ENCODE measurements at places on chromosomes 1 and 21.
A peak's percentile ranks its signal among the peaks of the same experiment; 100 is the strongest.

DNA sequence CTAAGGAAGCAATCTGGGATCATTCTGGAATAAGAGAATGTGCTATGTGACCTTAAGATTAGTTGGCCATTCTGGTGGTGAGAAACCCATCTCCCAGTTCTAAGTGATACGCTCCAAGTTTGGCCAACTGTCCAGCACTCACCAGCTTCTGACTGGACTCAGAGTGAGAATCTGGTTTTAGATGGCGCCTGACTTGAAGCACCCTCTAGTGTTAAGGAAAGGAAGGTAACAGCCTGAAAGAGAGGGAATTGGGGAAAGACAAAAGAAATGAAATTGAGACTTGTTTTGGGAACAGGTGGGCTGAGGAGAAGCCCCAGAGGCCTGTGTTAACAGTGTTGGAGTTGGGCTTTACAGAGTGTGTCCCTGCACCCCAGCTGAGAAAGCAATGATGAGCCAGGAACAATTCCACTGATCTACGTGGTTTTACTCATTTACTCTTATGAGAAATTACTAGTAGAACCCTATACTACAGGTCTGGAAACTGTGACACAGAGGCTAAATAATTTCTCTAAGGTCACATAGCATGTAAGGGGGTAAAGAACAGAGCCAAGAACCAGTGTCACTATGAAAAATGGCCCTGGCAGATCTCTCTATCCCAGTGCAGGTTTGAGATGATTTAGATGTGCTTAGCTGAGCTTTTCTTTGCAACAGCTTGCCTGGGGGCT is 9.3 kb upstream of the FCAMR start:
- DNase-seq, result no peak

- DNase-seq, result no peak
Measured at GRCh38 chr1:55490547-55490946, 275.4 kb upstream of the USP24 start.

GRCh38 chr1:12464045-12464461 is 154.0 kb downstream of the DHRS3 start:
- no peak for DNase-seq

DNA sequence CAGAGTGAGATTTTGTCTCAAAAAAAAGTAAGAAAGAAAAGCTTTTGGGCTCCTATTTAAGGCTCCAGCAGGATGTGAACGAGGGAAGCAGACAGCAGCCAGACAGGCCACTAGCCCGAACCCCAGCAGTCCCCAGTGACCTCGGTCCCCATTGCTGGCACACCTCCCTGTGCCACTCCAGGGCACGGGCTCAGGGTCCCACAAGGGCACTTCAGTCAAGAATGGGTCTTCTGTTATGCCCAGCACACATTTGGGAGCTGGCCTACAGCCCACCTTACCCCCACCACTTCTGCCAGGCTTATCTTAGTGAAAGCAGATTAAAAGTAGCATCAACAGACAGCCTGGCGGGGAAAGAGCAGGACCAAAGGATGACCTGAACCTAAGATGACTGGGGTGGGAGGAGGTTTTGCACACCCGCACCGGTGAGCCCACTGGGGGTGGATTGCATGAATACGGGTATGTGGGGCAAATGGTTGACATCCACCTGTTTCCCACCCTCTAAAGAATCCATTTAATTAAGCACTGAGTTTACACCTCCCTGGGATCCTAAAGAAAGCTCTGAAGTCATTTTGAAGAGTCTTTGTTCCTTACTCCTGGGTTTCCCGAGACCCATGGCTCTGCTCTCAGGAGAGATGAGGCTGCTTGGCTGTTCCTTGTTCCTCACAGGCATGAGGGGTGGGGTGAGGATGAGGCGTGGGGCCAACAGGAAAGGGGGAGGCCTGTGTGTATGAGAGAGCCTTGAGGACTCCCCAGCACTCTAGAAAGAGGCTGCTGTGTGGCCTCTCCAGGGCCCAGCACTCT is 4.7 kb downstream of the CHI3L1 start:
- no peak for DNase-seq

GRCh38 chr1:214967865-214968575 is 114.5 kb upstream of the KCNK2 start:
- no peak for DNase-seq

- peak; percentile 38 for DNase-seq
Measured at GRCh38 chr1:116910379-116911187, 867 bp downstream of the PTGFRN start.

DNA sequence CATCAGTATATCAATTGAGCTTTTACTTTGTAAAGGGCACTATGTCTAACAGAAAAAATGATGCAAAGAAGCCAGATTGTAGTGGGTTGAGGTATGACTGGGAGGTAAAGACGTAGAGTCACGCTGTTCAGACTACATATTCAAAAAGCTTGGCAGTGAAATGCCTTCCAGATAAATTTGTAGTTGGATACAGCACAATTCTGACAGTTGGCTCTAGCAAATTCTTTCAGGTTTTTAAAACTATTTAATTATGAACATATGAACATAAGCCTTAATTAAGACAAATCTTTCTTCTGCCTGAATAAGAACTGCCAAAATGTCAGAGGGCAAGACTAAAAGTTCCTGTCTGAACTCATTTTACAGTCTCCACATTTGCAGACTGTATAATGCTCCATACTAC is 118.8 kb downstream of the DPYD start:
- no peak for DNase-seq

DNA sequence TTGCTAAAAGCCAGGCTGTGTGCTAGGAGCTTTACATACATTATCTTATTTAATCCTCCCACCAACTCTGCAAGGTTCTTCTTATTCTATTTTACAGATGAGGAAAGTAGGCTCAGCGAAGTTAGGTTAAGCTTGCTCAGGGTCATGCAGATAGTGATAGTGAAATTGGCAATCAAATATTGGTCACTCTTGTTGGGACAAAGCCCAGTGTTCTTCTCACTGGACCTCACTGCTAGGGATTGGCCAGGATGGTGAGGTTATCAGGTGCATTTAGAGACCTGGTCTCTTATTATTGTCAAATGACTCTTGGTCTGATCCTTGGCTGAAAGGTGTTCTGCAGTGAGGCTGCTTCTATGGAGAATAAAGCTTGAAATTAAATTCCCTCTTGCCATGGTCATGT is 145.1 kb downstream of the CNIH3 start:
- DNase-seq, result no peak

- DNase-seq, result no peak
Measured at GRCh38 chr21:17542371-17543011, 29.6 kb downstream of the CXADR start.

DNA sequence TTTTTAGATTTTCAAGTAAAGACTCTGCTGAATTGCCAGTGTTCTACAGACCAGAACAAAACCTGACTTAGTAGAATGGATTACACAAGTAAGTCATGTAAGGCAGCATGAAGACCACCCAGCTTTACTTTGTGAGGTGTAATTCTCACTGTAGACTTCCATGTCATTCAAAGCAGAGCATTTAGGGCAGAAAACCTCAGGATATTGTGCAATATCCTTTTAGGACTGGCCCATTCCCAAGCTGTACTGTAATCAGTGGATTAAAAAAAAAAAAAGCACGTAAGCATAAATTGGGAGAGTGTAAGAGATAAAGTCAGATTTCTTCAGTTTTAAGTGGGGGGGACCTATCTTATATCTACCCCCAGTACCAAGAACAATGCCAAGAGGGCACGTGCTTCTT is 380.5 kb upstream of the PRMT6 start:
- no peak for DNase-seq

DNA sequence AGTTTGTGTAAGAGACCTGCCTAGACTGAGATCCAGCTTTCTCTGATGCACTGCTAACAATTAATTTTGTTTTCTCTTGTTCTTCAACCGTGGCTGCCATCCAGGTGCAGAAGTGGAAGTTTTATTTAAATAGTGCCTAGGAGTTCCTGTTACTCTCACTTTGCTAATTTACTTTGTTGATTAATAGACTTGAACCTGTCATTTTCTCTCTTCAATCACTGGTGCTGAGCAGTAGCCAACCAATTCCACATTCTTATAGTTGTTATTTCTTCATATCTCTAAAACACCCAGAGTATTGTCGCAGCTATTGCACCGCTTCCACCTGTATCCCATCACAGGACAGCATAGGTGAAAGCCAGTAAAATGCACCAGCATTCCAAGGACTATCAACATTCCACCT is 157.2 kb downstream of the PDE4B start:
- DNase-seq, result no peak

DNA sequence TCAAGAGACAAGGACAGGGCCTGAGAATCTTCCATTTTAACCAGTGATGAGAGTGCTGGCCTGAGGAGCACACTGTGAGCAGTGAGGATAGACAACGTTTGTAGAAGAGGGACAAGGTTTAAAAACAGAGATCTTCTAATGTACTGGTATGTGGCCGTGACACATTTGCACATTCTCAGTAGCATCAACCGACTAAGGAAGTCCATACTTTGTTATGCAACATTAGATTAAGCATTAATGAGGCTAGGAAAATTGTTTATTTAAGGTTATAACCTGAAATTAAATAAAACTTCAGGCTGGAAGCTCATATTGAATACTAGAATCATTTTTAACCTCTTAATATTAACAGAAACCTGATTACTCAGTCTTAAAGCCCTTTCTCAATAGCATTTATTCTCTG is 99.0 kb downstream of the SLC45A1 start:
- no peak for DNase-seq

DNA sequence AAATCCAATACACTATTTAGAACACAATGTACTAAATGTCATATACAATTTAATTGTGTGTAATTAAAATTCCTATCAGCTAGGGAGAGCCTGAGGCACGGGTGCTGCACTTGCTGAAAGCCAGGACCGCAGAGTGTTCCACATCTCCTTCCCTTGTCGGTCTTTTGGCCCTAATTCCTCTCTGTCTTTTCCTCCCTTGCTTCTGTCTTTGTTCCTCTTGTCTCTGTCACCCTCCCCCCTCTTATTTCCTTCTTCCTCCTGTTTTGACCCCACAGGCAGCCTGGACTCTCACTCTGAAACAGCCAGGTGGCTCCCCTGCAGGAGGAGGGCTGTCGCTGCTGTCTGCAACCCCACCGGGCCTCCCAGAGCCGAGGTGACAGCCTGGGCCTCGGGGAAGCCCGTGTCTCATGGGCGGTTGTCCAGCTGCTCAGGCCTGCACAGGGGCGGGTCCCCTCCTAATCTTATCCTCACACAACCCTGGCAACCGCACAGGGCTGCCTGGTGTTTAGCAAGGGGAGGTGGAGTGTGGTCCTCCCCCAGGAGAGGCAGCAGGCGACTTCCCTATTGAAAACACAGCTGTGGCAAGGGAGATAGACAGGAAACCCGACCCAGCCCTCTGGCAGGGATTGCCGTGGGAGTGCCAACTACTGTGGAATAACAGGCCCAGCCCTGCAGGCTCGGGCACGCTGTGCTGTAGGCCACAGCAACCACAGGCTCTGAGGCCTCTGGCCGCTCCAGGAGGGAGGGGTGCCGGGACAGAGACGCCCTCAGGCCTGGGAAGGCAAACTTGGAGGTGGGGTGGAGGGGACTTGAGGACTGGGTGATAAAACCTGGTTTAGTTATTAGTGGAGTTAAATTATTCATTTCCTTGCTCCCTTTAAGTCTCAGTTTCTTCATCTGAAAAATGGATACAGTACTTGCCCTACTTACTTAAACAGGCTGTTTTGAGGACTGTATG is 68.8 kb upstream of the WDR26 start:
- peak; percentile 22 for DNase-seq

- no peak for DNase-seq
Measured at GRCh38 chr21:14046401-14046800, 164.4 kb downstream of the LIPI start.

DNA sequence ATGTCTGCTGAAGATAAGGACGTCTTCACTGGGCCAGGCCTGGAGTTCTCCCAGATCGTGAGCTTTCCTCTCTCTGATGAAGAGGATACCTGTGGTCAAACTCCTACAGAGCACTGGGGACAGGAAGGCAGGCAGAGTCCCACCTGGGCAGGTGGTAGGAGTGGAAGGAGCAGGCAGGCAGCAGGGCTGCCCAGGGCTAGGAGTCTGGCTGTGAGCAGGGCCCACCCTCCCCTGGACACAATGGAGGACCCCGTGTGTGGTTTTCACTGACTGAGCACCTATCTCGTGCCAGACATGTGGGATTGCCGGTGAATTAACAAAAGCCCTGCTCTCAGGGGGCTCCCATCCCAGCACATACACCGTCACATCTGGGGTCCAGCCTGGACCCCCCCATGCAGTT is 4.9 kb upstream of the SAMD11 start:
- DNase-seq, result no peak

DNA sequence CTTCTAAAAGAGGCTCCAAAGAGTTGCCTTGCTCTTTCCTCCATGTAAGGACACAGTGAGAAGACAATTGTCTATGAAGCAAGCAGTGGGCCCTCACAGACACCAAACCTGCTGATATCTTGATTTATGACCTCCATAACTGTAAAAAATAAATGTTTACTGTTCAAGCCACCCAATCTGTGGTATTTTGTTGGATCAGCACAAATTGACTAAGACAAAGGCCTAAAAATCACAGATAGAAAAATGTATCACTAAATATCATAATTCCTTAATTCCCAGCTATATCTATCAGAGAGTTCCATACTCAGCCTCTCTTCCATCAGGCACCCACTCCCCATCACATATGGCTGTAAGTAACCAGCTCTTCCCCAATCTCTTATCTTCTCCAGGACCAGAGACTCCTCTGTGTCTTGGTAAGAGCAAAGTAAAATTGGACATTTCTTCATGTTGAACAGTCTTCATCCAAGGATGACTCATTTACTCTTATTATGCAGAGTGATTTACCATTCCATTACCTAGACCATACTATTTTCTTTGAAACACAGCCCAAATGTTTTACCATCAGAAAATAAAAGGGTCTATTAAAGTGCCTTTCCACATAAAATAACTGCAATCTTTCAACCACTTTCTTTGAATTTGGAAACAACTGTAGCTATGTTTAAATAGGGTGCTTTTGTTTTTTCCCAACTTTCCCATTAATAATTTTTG is 503.6 kb downstream of the MRPL39 start:
- DNase-seq, result no peak

DNA sequence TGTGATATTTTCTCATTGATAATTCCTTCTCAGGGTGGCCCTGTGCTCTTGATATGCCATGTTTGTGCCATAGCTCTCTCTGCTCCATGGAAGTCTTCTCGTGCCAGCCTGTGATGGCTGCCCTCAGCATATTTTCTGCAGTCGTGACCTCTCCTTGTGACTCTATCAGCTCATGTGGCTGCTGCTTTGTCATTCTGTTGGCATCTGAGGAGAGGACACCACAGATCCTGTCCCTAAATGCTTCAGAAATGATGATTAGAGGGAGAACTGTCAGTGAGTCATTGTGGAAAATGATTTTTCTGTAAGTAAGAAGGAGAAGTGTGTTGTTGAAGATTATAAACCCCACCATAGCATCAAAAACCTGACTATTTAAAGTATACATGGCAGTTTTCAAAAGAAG is 286.0 kb downstream of the ADGRL2 start:
- no peak for DNase-seq

DNA sequence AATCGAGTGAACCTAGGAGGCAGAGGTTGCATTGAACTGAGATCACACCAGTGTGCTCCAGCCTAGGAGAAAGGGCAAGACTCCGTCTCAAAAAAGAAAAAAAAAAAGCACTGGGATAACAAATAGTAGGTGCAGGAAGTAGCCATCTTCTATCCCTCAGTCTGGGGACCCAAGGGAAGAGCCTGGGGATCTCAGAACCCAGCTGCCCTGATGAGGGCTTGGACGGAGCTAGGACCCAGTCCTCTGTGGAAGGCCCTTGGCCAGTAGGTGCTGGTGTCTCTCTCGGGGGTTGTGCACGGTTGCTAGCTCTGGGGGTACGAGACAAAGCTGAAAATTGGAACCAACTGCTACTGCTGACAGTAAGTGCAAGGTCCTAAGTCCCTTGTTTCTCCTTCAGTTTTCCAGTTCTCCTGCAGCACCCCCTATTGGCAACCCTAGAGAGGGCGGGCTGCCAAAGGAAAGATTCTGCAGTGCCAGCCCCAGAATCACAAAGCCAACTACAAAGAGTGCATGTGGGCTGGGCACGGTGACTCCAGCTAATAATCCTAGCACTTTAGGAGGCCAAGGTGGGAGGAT is 57.6 kb upstream of the KIF1B start:
- peak; percentile 39 for DNase-seq
